ENCODE measurements at places on chromosomes 16 and 17. TPM values are rescaled to one million over a fixed set of nuclear protein-coding genes. Genes with fewer than 3 reads are reported as not detected.

The VMO1 gene
- total RNA-seq = 0.60 TPM

The C1QTNF1 gene
- total RNA-seq = 0.14 TPM

The CHMP1A gene
- 48.4 TPM for total RNA-seq

DNA sequence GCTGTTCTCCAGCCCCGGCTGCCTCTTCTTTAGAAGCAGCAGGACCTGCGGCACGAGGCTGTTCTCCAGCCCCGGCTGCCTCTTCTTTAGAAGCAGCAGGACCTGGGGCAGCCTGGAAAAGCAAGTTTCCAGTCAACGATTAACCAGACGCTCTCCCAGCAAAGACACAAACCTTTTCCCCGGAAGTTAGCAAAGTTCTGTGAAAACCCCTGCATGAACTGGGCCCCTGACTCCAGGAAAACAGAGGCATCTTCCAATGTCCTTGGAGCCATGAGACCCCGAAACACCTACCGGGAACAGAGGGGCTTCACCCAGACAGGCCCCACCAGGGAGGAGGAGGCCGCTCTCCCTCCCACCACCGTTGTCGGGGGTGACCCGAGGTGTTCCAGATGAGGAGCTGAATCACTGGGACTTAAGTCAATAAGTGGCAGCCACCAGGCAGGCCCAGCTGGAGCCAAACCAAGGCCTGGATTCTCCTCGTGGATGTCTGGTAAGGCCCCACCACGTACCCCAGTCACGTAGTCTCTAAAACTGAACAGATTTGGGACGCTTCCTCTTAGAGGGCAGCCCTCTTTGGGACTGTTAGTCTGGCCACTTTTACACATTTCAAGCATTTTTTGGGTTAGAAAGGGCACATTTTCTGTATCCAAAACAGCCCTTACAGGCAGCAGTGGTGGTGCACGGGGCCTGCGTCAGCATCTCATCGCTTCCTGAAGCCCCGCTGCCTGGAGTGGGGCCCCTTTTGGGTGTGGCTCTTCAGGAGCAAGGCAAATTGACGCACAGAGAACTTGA lies at the start of gene RPH3AL:
TSS of gene RPH3AL (minus strand) at position 387 of the 792 bp plus-strand sequence. CDS start 25,264 bp downstream, outside the sequence.
- no peaks in the 10 kb centered on the region for H3K36me3 ChIP-seq
- no peak within 1 kb of the TSS for H3K4me3 ChIP-seq
- DNase-seq = no peak

The DHX58 gene
- total RNA-seq = 44.4 TPM

- H3K4me3 ChIP-seq = no peak overlapping the region
- H3K4me1 ChIP-seq = no peaks in the 10 kb centered on the region
- peaks cover under 1% of the 10 kb centered on the region for H3K27me3 ChIP-seq
- no peaks in the 10 kb centered on the region for H3K36me3 ChIP-seq
These were observed 20.3 kb downstream of the CACNG5 start for GRCh38 chr17:66855204-66855603.

DNA sequence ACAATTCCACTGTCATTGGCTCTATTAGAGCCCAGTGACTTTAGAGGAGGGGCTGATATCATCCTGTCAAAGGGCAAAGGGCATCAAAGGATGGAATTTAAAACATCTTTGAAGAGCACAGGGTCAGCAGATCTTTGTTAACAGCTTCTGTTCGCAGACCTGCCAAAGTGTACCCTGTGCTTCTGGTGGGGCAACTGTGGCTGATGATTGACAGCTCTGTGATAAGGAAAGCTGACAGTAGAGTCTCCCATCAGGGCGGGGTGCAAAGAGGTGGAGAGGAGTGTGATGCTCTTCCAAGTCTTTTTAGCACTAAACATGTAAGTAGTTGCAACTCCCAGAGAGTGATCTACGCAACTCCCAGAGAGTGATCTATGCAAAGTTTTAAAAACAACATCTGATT lies 742.1 kb upstream of the SOX9 start:
- H3K4me1 ChIP-seq = no peaks in the 10 kb centered on the region
- H3K27ac ChIP-seq = no peak overlapping the region
- H3K36me3 ChIP-seq = no peaks in the 10 kb centered on the region
- DNase-seq = no peak
- no peak overlapping the region for H3K4me3 ChIP-seq

The BAHCC1 gene
- total RNA-seq = 0.02 TPM

The TEKT5 gene
- total RNA-seq = not detected

The CTRB1 gene
- total RNA-seq = not detected

DNA sequence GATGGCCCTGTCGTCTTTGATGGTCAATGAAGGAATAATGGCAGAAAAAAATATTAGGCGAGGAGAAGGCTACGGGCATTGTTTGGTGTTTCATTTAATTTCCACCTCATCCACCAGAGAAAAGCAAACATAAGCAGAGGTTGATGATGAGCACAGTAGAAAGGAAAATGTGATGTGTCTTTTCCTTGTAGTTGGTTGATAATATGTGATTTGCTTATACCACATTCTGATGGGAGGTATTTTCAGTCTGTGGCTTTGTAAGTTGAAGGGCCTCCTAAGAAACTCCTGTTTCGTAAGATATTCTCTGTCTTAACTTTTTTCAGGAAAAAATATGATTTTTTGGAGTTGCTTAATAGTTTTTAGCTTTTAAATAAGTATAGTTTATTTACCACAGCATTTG lies 215.7 kb downstream of the PRKCA start:
- no peak overlapping the region for H3K27ac ChIP-seq
- peaks cover 80% of the 10 kb centered on the region for H3K4me1 ChIP-seq
- H3K36me3 ChIP-seq = peaks cover 38% of the 10 kb centered on the region

The BAIAP3 gene
- total RNA-seq = 0.37 TPM

DNA sequence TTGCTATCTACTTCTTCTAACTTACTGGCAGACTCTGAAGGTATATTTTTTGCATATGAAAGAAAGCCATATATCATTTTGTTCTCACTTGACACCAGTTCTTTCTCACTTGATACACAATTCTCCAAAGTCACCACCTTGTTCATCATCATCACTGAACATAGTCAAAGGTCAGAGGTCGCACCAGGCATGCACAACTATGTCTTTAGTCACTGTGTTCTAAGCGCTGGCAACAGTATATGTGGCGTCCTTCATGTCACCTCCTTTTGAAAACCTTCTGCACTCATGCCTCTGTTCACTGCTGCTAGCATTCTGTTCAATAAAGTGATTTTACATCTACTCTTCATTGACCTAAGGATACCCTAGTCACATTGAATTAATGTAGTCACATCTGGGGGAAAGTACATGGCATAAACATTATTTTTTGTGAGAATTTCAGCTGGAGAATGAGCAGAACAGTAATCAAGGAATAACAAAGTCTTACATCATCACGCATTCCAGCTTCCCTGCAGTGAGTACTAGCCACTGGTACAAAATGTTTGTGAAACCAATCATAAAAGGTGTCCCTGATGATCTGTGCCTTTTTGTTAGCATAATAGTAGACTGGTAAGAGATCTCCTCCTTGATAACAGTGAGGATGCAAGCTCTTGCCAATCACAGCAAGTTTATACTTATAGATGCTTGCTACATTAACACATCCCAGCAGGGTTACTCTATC lies 20.5 kb upstream of the TBX4 start:
- H3K27me3 ChIP-seq = peaks cover 9% of the 10 kb centered on the region
- no peaks in the 10 kb centered on the region for H3K36me3 ChIP-seq
- no peak for DNase-seq
- no peak overlapping the region for H3K27ac ChIP-seq

DNA sequence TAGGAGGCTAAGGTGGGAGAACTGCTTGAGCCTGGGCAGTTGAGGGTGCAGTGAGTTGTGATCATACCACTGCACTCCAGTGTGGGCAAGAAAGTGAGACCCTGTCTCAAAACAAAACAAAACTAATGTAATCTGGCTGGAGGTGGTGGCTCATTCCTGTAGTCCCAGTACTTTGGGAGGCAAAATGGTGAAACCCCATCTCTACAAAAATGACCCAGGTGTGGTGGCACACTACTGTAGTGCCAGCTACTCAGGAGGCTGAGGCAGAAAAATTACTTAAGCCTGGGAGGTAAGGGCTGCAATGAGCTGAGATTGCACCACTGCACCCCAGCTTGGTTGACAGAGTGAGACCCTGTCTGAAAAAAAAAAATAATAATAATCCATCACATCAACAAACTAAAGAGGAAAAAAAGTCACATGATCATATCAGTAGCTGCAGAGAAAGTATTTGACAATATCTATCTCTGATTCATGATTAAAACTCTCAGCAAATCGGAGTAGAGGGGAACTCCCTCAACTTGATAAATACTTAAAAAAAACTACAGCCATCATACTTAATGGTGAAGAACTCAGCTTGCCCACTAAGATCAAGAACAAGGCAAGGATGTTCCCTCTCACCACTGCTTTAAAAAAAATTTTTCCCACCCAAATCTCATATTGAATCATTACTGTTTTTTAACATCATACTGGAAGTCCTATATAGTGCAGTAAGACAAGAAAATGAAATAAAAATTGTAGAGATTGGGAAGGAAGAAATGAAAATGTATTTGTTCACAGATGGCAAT lies 31.0 kb downstream of the DHRS7B start:
- no peak overlapping the region for H3K27ac ChIP-seq
- no peaks in the 10 kb centered on the region for H3K27me3 ChIP-seq
- peaks cover 21% of the 10 kb centered on the region for H3K4me1 ChIP-seq
- H3K36me3 ChIP-seq = peaks cover 4% of the 10 kb centered on the region
- H3K4me3 ChIP-seq = no peak overlapping the region

The BCO1 gene
- total RNA-seq = not detected

DNA sequence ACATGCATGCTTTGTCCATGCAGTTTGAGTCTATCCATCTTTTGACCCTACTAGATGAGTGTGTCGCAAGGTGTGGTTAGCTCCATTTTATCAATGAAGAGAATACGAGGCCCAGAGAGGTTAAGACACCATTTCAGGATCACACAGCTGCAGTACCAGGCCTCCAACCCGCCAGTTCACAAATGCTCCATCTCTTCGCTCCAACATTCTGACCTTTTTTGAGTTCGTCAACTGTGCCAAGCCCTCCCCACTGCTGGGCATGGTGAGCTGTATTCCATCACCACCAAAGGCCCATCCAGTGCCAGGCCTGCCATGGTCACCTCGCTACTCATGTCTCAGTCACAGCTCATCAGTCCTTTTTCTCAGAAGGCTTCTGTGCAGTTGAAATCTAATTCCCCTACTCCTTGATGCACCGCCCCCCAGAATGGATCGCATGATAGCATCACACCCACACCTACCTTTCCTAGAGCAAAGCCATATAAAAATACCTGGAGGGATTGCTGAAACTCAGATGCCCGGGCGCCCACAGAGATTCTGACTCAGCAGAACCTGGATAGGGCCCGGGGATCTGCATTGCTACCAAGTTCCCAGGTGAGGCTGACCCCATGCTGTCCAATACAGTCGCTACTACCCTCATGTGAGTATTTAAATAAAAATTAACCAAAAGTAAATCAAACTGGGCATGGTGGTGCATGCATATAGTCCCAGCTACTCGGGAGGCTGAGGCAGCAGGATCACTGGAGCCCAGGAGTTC lies 38.0 kb downstream of the ZNF423 start:
- no peak overlapping the region for H3K27ac ChIP-seq
- no peak for DNase-seq

- no peaks in the 10 kb centered on the region for H3K36me3 ChIP-seq
- H3K4me3 ChIP-seq = no peak overlapping the region
- DNase-seq = no peak
- no peak overlapping the region for H3K27ac ChIP-seq
- no peaks in the 10 kb centered on the region for H3K4me1 ChIP-seq
- peaks cover 16% of the 10 kb centered on the region for H3K27me3 ChIP-seq
These were observed 130.9 kb downstream of the PPM1E start for GRCh38 chr17:58886514-58886913.
